ENCODE measurements at places on chromosomes 13 and 19.

DNA sequence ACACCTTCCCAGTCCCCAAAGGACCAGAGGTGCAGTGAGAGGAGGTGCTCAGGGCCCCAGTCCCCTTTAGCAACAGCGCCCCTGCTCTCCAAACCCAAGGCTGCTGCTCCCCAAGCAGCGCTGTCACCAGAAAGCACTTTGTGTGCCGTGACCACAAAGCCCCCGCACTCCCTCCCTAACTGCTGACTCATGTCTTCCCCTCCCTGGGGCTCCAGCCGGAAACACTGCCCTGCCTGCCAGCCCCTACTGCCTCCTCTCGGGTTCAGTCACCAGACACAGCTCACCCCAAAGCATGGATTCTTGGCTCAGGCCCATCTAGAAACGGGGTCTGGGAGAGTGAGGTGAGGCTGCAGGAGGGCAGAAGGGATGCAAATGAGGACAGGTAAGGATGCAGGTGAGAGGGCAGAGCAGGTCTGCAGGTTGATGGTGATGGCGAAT lies 4.9 kb upstream of the TNFSF14 start:
- no peak for DNase-seq

GRCh38 chr19:39917561-39918182 lies 16.8 kb downstream of the FCGBP start:
- no peak for DNase-seq

DNA sequence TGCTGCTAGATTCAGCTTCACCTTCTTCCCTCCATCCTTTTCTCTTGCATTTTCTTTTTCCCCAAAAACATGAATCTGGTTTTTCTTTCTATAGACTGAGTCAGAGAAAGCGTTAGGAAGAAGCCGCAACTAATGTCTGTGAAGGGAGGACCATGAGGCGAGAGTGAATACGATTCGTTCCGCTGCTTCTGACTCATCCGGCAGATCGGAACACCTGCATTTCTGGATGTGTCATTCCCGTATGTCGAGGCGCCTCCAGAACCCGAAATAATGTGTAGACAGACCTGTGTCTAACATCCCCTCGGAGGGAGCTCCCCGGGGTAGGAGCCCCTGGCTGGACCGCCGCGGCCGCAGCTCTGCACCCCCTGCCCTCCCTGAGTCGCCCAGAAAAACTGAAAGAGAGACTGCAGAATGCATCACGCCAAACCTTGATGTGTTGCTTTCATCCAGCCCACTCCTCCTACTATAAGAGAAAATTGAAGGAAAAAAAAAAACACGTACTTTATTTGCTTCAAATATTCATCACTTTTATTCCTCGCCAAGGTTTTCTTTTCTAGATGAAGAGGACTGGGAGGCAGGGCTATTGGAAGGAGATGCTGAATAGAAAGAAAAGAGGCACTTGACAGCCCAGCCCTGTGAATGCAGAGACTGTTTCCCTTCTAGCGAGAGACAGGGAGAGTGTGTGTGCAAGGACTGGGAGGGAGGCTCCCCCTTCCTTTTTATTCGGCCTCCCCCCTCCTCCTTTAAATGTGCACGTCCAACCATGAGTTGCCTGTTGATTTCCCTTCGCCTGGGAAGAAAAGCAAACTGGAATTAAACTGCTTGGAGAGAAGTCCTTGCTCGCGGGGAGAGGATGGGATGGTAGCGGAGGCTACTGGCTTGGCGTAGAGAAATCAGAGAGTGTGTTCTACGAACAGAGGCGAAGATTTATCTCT lies 616 bp upstream of the PCDH17 start:
- DNase-seq, result no peak

GRCh38 chr19:13984875-13985741 lies 21.0 kb downstream of the RFX1 start:
- DNase-seq, result no peak

GRCh38 chr13:30235216-30235615 lies 72.1 kb downstream of the KATNAL1 start:
- no peak for DNase-seq

DNA sequence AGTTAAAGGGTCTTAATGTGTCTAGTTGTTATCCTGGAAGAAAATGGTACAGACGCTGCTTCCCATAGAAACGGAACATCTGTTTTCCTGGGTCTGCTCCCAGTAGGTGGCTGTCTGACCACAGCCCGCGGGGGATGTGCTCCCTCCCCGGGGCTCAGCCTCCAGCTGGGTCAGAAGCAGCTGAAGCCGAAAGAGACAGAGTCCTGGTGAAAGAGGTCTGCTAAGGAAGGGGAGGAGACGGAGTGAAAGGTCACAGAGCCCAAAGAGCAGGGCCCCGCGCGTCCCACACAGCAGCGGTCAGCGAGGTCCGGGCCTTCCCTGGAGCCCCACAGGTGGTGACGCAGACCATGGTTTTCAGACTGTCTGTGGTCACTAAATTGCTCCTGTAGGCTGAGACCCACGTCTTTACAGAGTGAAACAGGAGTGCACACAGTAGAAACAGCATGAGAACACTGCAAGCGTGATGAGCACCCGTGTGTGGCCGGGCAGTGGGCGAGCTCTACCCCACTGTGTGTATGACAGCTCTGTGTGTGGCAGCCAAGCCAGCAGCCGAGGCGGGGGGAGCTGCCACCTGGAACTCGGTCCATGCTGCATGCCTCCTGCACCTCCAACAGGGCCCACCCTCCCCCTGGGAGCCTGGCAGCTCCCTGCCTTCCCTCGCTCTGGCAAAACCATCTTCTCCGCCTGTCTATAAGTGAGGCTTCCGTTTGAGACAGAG lies 52.0 kb upstream of the C13orf46 start:
- DNase-seq, result no peak

- DNase-seq, result no peak
These were observed 1.1 kb upstream of the ZNF581 start for GRCh38 chr19:55642153-55643002.

DNA sequence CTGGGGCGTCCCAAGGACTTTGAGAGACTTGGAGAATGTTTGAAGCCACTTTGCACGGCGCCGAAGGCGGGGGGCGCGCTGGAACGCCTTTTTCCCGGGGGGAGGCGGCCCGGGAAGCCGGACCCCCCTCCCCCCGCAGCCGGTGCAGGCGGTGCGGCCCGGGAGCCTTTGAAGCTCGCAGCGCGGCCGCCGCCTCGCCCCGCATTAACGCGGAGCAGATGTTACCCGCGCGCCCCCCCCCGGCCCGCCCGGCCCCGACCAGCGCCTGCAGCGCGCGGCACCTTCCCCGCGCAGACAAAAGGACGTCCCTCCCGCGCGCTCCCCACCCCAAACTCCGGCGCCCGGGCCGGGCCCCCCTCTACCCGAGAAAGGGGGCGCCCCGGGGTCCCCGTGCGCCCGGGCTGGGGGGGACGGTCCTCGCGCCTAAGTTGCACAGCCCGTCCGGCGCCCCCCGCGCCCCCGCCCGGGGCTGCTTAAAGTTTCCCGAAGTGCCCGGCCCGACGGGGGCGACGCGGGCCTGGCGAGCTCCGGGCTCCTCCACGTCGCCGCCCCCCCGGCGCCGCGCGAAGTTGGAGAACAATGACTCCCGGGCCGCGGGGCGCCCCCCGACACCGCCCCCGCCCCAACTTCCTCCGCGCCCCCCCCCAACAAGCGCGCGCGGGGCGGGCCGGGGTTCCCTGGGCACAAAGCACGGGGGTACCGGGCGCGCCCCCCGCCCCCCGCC lies 685 bp downstream of the TCF3 start:
- DNase-seq, result no peak

GRCh38 chr13:46598820-46599180 lies 45.8 kb downstream of the LRCH1 start:
- DNase-seq, result no peak

GRCh38 chr13:86862137-86862536 lies 809.0 kb upstream of the SLITRK5 start:
- no peak for DNase-seq

- no peak for DNase-seq
These were observed 343.5 kb downstream of the TEX29 start for GRCh38 chr13:111663953-111664421.

DNA sequence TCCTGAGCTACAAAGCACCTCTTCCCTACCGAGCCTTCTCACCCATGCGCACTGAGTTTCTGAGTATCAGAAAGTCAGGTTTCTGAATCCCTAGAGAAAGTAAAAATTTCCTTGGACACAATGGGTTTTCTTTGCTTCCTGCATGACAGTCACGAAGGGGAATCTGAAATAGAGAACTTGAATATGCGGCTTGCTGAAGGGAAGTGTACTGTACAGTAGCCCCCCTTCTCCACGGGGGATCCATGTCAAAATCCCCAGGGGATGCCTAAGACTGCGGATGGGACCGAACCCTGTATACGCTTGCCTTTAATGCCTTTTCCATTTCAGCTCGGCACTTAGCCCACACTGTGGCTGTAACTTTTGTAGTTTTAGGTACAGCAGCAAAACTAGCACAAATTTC lies 107.9 kb downstream of the GGACT start:
- DNase-seq, result no peak

GRCh38 chr13:25178070-25178469 lies 6.0 kb upstream of the AMER2 start:
- no peak for DNase-seq

GRCh38 chr19:18768046-18768771 lies 22.9 kb downstream of the COMP start:
- no peak for DNase-seq

GRCh38 chr19:5403968-5404640 lies 51.1 kb upstream of the ZNRF4 start:
- DNase-seq, result no peak
